EL (cell line): ENCODE measurements at places on chromosomes 7 and 10.

DNA sequence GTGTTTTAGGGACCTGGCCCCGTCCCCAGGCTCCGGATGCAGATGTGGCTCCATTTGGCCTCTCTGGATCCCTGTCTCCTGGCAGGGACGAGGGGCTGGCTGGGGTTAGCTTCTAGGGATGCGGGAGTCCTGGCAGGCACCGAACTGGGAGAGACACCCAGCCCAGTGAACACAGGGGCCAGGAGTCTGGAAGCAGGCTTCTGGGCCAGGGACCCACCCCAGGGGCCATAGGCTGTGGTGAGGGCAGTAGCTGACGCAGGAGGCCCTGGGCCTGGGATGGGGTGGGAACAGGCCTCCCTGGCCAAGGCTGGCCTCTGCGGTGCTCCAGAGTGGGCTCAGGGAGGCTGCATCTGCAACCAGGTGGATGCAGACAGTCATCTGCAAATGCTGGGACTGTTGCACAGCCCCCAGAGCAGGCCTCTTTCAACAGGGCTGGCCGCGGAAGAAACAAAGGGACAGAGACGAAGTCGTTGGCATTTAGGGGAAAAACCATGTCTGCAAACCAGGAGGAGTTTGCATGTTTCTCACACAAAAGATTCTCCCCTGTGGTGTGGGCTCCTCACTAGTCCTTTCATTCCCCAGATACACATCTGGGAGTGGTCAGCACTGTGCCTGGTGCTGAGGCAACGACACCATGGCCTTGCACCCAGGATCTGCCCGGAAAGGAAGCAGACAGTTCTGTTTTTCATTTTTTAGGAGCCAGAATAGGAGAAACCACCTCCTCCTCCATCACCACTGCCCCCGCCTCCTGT, 36.4 kb upstream of the ZNF488 start:
- no peak for DNase-seq

DNA sequence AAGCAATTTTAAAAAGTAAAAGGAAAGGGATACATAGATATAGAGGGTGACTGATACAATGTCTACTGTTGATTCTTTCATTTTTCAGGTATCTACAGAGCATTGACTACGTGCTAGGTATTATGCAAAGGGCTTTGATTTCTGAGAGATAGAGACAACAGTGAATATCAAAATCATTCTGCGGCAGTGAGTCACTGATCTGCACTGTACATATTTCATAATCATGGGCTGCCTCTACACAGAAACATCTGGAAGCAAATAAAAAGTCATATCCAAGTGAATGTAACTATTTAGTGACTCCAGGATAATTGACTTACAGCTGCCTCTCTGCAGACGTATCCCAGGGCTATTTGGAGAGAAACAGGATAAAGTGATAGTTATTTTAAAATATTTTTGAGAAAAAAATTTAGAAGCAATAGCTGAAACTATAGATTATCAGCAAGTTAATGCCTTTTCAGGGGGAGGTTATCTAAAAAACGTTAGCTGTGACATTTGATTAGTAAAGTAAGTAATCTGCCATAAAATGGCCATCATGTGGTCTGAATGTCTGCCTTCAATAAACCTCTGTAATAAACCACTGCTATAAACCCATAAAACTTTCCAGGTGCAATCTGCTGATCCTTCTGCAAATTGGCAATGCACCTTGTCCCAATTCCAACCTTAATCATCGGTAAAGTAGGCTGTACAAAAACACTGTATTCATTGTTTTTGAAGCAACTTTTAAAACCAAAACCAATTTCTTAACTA, 43.7 kb downstream of the CPXM2 start:
- DNase-seq = peak; percentile 39

DNA sequence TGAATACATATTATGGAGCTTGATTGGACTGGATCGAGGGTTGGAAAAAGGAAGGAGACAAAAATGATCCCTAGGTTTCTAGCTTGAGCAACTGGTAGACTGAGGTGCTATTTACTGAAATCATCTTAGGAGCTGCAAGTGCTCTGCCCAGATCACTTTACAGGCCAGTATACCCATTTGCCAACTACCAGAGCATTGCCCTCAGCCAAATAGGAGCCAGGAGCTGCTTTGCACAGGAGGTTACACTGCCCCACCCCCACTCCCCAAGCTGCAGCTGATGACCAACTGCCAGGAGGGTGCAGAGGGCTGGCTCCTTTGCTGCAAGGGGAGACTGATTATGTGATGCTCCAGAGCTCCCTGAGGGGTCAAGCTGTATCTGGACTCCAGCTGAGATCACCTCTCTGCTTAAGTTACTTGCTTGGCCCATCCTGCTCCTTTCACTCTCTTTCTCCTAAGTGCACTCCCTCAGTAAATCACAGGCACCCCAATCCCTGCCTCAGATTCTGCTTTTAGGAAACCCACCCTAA, 275.4 kb downstream of the ZEB1 start:
- no peak for DNase-seq

- no peak for DNase-seq
Measured at GRCh38 chr10:76127984-76128589, 696.7 kb downstream of the LRMDA start.

- no peak for DNase-seq
Measured at GRCh38 chr7:97089771-97090170, 27.7 kb upstream of the SDHAF3 start.

- peak; percentile 67 for DNase-seq
Measured at GRCh38 chr10:13346283-13347042, 1.6 kb downstream of the SEPHS1 start.

DNA sequence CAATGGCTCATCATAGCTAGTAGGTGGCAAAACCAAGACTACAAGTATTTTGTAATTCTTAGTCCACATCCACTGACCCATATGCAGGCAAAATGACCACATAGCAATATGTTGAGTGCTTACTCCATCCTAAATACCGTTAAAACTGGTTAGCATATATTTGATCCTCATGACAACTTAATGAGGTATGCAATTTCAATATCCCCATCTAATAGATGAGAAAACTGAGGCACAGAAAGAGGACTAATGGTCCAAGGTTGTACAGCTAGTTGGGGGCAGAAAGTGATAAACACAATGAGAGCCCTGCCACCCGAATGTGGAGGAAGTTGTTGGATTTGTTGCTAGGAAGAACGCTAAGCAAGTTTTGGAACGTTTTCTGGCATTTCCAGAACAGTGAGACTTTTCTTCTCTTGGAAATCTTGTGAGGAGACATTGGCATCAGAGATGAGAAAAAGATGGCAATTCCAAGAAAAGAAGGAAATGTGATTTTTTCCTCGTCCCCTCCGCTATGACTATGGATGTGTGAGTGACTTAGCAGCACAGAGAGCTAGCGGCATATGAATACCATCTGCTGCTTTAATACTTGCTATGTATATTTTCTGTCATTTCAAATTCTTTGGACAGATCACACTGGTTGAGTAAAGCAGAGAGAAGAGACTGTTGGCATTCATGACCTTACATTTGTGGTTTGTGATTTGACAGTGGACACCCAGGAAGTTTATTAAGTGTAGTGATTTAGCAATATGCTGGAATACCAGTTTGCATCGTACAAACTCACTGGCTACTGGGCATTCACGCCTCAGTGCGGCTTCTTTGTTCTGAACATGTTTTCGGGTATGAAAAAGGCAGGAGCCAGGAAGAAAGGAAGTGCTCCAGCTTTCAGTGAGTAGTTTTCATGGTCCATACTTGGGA, 51.5 kb downstream of the NRCAM start:
- DNase-seq = no peak

- no peak for DNase-seq
Measured at GRCh38 chr10:120940299-120940900, 89.2 kb downstream of the WDR11 start.

DNA sequence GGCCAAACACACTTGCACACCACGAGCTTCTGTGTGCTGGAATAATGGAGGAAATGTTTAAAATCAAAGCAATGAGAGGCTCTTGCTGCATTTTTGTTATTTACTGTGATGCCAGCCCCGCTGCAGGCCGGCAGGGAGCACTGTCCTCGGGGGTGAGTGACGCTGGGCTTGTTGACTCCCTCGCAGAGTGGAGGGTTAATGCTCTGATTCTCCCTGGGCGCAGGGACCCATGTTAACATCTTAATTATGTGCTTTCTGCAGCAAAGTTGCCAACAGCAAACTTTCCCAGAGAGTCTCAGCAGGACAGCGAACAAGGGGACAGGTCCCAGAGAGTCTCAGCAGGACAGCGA, 22.9 kb downstream of the SCART1 start:
- DNase-seq = no peak

DNA sequence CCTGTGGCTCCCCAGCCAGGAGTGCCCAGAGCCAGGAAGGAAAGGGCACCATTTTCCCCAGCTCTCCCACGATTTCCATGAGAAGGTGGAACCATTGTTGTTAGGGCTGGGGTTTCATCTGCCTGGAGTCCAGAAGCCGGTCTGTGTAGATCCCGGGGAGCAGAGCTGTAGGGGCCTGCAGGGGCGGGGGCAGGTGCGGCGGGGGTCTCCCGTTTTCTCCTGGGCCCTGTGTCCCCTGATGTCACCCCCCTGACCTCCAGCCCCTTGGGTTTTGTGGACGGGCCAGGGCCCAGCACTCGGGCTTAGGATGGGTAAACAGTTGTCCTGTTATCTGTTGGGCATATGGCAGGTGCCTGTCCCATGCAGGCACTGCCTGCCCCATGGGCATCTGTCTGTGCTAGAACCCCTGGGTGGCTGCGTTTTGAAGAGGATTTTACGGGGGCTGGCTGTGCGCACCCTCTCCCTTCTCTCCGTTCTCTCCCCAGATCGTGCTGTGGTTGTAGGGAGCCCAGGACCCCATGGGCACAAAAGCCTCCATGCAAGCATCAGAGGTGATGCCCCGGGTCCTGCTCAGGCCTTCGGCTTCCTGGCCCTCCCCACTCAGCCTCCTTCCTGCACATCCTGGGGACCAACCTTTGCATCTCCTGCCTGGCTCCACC, 158.8 kb downstream of the WDR37 start:
- DNase-seq = no peak
